ENCODE measurements at places on chromosomes 1 and 21.

- DNase-seq = no peak
Measured at GRCh38 chr1:236149003-236149595, 6.8 kb downstream of the GPR137B start.

GRCh38 chr1:76425201-76426145 lies 350.9 kb downstream of the ST6GALNAC3 start:
- no peak for DNase-seq

DNA sequence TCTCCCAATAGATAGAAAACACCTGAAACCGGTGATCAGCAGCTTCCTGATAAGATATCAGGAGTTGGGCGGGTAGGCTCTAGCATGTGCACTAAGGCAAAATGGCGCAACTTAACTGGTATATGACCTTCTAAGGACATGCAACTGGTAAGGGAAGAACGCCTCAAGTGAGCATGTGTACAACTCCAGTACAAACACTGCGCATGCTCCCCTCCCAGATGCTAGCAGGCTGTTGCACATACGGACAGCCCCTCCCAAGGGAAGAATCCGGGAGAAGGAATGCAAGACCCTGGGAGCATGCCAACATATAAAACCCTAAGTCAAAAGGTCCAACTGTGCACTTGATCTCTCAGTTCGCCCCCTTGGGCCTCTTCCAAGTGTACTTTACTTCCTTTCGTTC lies 110.8 kb downstream of the TSEN15 start:
- DNase-seq = no peak

- DNase-seq = no peak
Measured at GRCh38 chr1:17655169-17655568, 100.0 kb upstream of the ACTL8 start.

- no peak for DNase-seq
Measured at GRCh38 chr1:5858246-5858645, 134.0 kb downstream of the NPHP4 start.

DNA sequence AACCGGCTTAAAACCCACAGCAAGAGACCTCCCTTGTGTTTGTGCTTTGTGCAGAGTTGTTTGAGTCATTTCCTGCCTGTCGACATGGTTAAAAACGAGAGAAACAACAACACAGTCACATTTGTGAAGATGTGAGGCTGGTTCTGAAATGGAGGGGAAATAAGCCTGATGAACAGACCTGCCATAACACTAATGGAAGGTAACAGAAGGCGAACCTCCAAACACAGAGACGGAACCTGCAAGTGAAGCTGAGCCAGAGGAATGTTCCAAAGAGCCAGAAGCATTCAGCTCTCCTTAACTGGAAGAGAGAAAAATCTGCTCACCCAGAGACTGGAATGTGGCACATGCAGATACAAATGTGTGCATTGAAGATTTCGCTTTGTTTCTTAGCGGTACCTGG lies 53.2 kb upstream of the RAVER2 start:
- DNase-seq = no peak

DNA sequence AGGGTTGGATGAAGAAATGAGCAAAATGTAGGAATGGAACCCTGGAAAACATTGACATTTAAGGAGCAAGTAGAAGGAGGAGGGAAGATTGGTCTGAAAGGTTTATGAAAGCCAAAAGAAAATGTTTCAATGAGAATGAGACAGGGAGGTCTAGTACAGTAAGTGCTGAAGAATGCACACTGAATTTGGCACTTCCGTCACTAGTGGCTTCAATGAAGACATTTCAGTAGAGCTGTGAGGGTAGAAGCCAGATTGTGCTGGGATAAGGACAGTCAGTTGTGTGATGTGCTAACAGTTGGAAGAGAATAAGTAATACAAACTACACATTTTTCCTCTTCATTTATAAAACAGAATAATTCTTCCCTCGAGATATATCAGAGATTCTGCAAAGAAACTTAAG lies 17.1 kb downstream of the THEM4 start:
- no peak for DNase-seq

GRCh38 chr1:41981796-41982195 lies 63.1 kb upstream of the HIVEP3 start:
- no peak for DNase-seq

- DNase-seq = no peak
Measured at GRCh38 chr1:38151399-38151798, 104.8 kb upstream of the POU3F1 start.

DNA sequence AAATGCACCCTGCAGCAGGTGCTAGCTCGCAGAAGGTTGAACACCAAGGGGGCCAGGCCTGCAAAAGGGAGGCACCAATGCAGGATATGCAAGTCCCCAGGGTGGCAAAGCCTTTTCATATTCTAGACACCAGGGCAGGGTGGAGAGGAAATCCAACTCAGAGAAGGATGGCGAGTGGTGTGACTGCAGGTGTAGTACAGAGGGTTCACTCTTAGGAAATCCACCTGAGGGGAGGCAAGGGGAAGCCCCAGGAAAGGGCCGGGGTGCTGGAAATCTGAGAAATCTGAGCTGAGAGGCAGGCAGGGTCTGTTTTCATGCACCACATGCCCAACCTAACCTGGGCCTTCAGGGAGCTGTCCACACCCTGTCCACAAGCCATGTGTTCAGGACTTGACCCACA lies 163.2 kb upstream of the CTTNBP2NL start:
- DNase-seq = no peak

DNA sequence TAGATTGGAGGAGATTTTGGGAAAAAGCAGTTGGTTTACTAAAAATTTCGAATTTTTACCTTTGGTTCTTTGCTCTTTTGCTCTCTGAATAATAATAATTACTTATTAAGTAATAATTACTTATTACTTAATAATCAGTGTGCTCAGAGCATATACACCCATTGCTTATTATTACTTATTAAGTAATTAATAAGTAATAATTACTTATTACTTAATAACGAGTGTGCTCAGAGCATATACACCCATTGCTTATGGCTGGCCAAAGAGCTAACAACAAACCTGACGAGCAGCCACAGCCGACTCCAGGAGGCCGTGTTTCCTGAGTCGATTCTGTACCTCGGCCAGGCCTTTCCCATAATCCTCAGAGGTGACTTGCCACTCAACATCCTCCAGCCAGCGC lies 20.5 kb downstream of the SPTA1 start:
- DNase-seq = no peak

DNA sequence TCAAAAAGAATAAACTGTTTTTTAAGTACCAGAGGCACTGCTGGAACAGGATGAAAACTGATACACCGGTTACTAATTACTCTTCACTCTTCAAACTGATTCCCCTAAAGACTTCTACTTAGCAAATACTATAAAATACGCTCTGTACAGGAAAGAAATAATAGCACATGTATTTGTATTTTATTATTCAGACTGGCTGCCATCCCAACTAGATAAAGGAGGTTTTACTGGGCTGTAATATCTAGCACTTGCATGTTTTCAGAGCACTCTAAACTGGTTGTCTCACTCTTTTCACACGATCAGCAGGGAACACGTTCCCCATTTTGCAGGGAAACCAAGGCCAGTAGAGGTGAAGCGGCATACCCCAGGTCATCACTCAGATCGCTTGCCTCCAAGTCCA lies 9.2 kb downstream of the SMIM12 start:
- no peak for DNase-seq

GRCh38 chr1:9035226-9035625 lies 9.0 kb upstream of the SLC2A7 start:
- DNase-seq = no peak

DNA sequence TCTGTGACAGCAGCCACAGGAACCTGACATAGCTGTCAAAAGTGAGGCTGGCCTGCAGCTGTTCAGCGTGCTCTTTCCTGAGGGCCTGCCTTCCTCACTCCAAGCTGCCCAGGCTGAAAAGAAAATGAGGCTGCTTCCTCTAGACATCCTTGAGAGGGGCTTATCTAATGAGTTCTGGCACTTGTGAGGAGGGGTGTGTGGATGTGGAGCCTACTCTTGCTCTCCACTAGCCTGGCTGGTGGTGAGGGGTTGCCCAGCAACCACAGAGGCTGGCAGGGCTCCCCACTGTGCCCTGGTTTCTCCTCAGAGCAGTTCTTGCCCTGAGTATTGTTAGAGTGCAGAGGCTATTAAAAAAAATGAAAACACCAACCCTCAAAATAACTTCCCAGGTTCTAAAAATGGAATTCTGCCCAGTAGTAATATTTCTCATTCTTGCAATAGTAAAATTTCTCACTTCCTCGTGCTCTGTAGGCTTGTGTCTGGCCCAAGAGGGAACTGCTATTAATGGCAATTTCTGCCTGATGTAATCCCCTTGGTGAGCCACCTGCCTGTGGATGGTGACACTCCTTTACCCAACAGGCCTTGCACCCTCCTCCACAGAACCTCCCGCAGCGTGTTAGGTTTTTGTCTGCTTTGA lies 52.6 kb upstream of the EPS8L3 start:
- DNase-seq = no peak

DNA sequence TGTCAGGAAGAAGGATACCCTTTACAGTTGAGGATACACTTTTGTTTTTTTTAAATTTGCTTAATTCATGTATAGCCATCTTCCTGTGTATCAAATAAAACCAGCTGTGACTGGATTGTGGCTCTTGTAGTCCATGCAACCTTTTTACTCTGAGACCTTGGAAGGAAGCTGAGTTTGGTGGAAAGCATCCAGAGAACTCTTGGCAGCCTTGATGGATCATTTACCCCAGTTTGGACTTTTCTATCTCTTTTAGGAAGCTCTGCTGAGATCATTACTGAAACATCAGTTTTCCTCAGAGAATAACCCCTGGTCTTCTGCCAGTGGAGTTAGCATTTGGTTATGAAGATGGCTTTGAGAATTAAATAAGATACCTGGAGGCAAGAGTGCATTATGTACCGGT lies 21.2 kb upstream of the APOBEC4 start:
- DNase-seq = no peak

DNA sequence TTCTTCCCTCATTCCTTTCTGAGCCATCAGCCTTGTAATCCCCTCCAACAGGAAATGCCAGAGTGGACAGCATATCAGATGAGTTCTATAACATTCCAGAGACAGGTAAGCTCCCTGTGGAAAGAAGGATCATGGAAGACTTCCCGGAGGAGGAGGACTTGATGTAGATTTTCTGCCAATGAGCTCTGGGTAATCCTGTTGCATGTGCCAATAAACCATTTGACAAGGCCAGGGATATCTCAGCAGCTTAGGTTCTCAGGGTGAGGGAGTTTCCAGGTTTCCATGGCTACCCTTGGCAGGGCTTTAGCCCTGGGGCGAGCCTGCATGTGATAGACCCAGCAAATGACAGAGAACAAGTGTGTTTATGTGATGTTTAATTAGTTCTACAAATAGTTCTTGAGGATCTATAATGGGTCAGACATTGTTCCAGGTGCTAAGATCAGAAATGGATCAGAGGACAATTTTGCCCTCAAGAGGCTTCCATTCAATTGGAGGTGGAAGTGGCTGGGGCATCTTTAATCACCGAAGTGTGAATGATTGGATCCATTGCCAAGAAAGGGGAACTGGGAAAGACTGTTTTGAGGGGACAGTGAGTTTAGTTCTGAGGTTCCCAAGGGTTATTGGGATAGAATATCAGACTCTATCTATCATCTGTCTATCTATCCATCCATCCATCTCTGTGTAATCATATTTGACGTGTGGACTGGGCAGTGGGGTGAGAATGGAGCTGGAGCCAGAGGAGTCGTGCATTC lies 6.9 kb downstream of the PLA2G5 start:
- DNase-seq = no peak

DNA sequence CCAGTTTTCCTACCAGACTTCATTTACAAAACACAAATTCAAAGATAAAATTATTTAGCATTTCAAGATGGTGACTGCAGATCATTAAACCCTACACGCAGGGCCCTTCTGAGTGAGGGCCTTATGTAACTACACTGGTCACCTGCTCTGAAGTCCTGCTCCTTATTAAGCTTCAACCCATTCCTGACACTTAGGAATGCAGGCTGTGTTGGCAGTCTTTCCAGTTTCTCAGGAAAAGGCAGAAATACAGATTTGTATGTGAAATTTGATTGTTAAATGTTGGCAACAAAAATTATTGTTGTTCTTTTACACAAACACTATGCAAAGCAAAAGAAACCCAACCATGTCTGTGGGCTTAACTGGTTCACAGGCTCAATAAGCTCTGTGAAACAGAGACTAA lies 25.8 kb upstream of the BCAS2 start:
- DNase-seq = no peak

DNA sequence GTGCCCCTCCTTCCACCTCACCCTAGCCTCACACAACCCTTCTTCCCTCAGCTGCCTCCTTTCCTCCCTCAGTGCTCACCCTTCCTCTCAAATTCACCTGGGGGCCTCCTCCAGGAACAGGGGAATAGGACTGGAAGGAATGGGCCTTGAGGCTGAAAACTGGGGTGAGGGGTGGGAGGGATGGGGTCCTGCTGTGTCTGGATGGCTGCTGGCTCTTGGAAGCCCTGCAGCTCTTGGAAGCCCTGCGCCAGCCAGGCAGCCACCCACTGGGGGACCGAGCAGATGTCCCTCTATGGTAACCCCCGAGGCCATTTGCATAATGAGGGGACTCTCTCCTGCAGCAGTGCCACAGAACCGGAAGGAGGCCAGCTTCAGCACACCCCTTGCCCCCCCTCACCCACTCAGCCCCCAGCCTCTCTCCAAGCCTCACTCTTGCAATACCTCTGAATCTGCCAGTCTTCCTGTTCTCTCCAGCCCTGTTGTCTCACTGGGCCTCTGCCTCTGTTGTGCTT lies 85.2 kb downstream of the KIRREL1 start:
- no peak for DNase-seq

GRCh38 chr1:43832255-43832654 lies 101.3 kb upstream of the ARTN start:
- no peak for DNase-seq

GRCh38 chr21:37193006-37193405 lies 74.1 kb downstream of the VPS26C start:
- DNase-seq = no peak

DNA sequence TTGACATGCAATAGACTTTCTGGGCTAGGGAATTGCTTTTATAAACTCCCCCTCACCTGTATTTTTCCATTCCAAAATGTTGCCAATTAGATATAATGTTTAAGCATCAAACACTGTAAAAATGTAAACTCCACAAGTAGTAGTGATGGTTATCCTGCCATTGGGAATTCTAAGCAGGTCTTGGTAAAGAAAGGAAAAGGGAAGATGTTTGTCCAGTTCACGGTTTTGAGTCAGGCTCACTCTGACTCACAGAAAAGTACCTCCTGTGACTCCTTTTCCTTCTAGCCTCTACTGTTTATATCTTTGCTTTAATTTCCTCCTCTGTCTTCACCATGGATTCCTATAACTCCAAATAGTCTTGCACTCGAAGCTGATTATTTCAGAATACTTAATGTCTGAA lies 19.0 kb upstream of the PTPN14 start:
- no peak for DNase-seq

GRCh38 chr1:168069384-168069783 lies 67.3 kb downstream of the GPR161 start:
- no peak for DNase-seq

GRCh38 chr1:203286161-203286984 lies 18.9 kb upstream of the BTG2 start:
- peak; percentile 66 for DNase-seq

Measured in colonic mucosa (tissue), 4 donors.